Dermis lymphatic vessel endothelial cell (primary cell): ENCODE measurements at places on chromosomes 7 and 10. TPM values are rescaled to one million over a fixed set of nuclear protein-coding genes. Genes with fewer than 3 reads are reported as not detected.

The EPHB6 gene
- total RNA-seq: under 0.01 TPM in 1 of 2 replicates, not detected in the other

The ACADSB gene
- total RNA-seq: 4.9 and 5.2 TPM in 2 replicates

The PPIF gene
- total RNA-seq: 9.9 and 11.8 TPM in 2 replicates

The GPR26 gene
- not detected in 2 replicates for total RNA-seq

The MAGI2 gene
- 0.33 and 0.60 TPM in 2 replicates for total RNA-seq

The CPEB3 gene
- total RNA-seq: 1.6 TPM in 2 replicates

The PRKG1 gene
- total RNA-seq: 1.7 and 3.0 TPM in 2 replicates

The ANKRD1 gene
- 92.0 and 289 TPM in 2 replicates for total RNA-seq

The TMEM176B gene
- not detected in 2 replicates for total RNA-seq

The SNX10 gene
- 1.2 and 1.3 TPM in 2 replicates for total RNA-seq

The DENND2A gene
- total RNA-seq: 0.33 and 1.0 TPM in 2 replicates

The SPRN gene
- not detected in 2 replicates for total RNA-seq

The CYP2C19 gene
- not detected in 2 replicates for total RNA-seq

The CPA2 gene
- total RNA-seq: not detected in 2 replicates

The MET gene
- total RNA-seq: 25.4 and 50.3 TPM in 2 replicates

The RSBN1L gene
- total RNA-seq: 9.4 and 15.9 TPM in 2 replicates

The GHRHR gene
- not detected in 2 replicates for total RNA-seq

The TMEM130 gene
- total RNA-seq: not detected in 2 replicates

The CLDN12 gene
- total RNA-seq: 12.7 and 16.8 TPM in 2 replicates

The BLNK gene
- total RNA-seq: not detected in 2 replicates

The ZNF365 gene
- total RNA-seq: under 0.01 TPM in 1 of 2 replicates, not detected in the other

The SEMA3D gene
- 3.4 and 5.8 TPM in 2 replicates for total RNA-seq

The CYP3A5 gene
- 0.34 TPM in 1 of 2 replicates, not detected in the other for total RNA-seq

The TMEM184A gene
- total RNA-seq: under 0.01 TPM in 2 replicates

The NOS3 gene
- total RNA-seq: 29.3 and 29.9 TPM in 2 replicates

The PRLHR gene
- not detected in 2 replicates for total RNA-seq

The OPN4 gene
- not detected in 2 replicates for total RNA-seq
